ENCODE measurements at places on chromosomes 16 and 17.

DNA sequence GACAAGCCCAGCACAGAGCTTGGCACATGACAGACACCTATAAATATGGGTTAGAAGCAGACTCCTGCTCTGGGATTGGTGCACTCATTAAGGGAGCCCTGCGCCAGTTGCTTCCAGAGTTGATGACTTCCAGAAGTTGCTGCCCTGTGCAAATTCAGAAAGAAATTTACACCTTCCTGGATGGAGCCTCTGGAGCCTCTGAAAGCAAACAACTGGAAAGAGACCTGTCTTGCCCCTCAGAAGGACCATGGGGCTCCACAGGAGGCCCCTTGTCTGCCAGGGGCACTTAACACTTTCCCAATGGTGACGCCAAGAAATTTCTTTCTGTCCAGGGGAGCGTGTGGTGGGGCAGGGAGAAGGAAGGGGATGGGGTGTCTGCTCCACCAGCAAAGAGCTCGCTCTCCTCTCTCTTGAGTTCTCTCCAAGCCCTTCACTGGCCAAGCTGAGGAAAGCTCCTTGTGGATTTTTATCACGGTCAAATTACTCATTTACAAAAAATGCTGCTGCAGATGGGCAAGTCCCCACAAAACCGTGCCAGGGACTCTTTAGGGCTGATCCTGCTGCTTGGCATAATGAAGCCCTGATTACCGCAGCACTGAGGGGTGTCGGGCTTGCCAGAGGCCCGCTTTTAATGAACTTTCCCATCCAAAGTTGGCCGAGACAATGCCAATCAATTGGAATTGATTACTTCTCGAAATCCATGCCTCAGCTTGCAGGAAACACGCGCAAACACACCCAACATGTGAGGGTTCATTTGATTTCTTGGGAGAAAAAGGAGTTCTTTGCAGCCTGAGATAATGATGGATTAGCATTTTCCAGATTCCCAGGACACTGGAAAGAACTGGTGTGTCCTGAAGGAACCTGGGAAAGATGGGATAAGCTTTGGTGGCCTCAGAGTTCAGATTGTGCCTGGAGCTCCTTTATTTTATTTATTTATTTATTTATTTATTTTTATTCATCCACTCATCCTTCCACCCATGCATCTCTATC lies 583.6 kb upstream of the CDH5 start:
- DNase-seq: no peak

DNA sequence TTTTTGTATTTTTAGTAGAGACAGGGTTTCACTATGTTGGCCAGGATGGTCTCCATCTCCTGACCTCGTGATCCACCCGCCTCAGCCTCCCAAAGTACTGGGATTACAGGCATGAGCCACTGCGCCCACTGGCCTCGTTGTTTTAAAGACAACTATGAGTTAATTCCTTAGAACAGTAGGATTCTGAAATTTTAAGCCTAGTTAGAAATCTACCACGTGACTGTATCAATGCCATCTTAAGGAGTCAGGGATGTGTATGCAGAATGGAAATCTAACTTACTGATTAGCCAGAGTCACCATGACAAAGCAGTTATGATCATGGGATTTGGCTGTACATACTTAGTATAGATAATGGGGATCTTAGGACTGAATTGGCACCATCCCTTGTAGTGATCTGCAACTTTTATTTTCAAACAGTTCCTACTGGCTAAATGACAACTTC lies 2.8 kb downstream of the CEP20 start:
- DNase-seq: no peak

DNA sequence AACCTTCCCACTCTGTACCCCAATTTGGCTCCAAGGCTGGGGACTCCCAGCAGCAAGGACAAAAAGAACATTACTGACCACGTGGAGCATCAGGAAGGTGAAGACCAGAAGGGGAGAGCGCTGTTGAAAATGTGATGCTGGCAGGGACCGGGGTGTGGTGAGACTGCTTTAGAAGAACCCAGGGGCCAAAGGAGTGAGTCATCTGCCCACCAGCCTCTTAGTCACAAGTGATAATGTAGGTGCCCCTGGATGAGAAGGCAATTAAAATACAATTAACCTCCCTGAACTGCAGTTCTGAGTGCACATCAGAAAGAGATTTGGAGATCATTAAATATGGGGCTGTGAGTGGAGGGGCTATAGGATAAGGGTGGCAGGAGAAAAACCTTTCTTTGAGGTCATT lies 366.6 kb upstream of the CCL2 start:
- DNase-seq: no peak

DNA sequence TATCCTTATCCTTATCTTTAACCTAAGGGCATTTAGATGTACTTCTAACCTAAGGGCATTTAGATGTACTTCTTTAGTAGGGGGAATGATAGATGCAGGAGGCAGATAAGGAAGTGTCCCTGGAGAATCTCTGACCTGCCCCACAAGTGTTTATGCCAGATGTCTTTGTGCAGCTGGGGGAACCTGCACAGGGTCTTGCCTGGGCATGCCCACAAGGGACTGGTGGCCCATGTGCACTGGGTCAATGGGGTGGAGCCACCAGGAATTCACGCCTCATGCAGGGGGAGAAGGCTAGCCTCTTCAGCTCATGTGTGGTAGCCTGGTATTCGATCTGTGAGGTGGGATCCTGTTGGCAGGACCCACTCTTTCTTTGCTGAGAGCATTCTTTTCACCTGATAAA lies 38.0 kb downstream of the CA10 start:
- no peak for DNase-seq

DNA sequence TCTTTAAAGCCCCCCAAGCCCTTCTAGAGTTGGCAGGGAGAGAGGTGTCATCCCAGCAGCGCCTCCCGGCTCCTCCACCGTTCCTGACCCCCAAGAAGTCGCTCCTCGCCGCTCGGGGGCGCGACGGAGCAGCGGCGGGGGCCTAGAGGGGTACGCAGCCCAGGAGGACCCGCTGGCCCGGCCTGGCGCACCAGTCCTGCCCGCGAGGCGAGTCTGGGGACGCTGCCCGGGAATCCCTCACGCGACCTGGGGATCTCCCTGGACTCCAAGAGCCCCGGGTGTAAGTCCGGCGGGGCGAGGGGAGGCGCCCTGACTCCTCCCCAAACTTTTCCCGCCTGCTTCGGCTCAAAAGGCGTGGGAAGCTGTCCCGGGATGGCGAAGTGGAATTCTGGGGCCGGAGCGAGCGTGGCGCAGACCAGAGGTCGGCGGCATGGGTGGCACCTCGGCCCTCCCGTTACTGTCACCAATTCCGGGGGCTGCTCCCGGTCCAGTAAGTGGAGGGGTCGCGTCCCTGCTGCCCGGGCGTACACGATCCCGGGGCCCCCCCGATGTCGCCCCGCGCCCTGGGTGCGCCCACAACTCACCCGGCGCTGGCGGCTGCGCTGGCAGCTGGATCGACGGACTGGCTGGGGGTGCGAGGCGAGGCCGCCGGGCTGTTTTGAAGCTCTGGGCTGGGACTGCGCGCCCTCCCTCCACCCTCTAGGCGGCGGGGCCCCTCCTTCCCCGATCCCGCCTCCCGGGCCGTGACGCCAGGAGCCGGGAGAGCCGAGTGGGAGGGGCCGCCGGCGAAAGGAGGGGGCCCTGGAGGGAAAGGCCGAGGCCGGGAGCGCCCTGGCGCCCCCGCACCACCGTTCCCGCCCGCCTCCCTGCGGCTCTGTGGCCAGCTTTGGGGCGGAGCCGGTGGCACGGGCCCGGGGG lies at the start of gene EMP2:
Gene EMP2, minus strand, starts transcription at position 634 of the 918 bp plus-strand sequence. CDS start 32,981 bp downstream, outside the sequence.
- no peak for DNase-seq

DNA sequence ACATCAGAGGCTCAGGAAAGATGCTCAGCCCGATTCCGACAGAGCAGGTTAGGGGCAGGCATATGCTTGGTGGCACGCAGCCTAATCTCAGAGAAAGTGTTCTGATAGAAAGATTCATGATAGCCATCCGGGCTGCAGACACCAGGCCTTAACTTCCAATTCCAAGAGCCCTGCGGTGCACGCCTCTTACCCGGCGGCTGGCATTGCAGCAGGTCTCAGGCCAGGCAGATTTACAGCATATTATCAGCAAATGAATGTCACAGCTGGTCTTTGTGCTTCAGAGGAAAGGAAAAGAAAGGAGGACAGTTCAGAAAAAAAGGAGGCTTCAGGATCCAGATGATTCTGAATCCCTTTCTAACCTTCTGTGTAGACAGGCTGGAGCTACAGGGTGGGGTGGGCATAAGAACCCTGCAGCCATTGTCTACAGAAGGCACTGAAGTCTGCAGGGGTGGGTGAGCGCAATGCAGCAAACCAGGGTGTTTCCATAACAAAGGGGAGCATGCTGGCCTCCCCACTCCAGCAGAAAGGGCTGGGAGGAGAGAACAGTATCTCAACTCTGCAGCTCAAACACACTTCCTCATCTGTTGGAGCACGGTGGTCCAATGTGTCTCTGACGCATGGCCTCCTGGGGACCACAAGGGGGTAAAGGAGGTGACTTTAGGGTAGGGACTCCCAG lies 277.4 kb upstream of the XYLT1 start:
- DNase-seq: no peak

GRCh38 chr17:67211742-67212141 lies 33.3 kb downstream of the HELZ start:
- no peak for DNase-seq

DNA sequence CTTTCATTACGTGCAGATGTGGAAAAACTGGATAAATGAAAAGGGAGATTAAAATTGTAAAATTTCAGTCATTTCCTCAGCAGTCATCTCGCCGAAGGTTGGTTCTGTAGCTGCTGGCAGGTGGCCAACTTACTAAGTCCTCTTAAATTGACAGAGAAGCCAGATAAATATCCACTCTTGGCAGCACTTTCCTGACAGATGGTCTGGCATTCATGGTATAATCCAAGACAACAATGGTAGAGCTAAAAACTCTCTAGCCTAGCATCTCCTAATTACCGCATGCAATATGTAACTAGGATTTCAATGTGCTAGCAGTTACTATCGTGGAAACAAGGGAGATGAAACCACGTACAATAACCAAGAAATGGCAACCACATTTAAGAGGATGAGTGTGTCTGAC lies 306.3 kb downstream of the CNTNAP4 start:
- DNase-seq: no peak

DNA sequence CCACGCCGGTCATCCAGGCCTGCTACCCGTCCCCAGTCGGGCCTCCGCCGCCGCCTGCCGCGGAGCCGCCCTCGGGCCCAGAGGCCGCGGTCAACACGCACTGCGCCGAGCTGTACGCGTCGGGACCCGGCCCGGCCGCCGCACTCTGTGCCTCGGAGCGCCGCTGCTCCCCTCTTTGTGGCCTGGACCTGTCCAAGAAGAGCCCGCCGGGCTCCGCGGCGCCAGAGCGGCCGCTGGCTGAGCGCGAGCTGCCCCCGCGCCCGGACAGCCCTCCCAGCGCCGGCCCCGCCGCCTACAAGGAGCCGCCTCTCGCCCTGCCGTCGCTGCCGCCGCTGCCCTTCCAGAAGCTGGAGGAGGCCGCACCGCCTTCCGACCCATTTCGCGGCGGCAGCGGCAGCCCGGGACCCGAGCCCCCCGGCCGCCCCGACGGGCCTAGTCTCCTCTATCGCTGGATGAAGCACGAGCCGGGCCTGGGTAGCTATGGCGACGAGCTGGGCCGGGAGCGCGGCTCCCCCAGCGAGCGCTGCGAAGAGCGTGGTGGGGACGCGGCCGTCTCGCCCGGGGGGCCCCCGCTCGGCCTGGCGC lies 2.4 kb downstream of the HIC1 start:
- no peak for DNase-seq

- no peak for DNase-seq
These were observed 28.4 kb upstream of the ZNF423 start for GRCh38 chr16:49884033-49885015.

DNA sequence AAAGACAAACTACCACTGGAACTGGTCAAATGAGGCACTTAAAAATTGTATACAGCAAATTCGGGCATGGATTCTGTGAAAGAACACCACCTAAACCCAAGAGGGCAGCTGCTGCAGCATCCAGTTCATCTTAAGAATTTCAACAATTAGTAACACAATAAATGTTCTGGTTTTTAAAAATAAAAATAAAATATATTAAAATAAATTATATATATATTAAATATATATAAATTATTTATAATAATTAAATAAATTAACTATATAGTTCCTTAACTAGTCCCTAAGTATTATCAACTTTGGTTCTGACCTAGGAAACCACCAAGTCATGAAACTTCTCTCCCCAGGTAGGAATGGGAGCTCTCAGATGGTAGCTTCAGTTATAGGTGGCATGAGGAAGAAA lies 13.4 kb upstream of the RFFL start:
- DNase-seq: no peak

- no peak for DNase-seq
These were observed 109.5 kb upstream of the NLRP1 start for GRCh38 chr17:5693821-5694220.

DNA sequence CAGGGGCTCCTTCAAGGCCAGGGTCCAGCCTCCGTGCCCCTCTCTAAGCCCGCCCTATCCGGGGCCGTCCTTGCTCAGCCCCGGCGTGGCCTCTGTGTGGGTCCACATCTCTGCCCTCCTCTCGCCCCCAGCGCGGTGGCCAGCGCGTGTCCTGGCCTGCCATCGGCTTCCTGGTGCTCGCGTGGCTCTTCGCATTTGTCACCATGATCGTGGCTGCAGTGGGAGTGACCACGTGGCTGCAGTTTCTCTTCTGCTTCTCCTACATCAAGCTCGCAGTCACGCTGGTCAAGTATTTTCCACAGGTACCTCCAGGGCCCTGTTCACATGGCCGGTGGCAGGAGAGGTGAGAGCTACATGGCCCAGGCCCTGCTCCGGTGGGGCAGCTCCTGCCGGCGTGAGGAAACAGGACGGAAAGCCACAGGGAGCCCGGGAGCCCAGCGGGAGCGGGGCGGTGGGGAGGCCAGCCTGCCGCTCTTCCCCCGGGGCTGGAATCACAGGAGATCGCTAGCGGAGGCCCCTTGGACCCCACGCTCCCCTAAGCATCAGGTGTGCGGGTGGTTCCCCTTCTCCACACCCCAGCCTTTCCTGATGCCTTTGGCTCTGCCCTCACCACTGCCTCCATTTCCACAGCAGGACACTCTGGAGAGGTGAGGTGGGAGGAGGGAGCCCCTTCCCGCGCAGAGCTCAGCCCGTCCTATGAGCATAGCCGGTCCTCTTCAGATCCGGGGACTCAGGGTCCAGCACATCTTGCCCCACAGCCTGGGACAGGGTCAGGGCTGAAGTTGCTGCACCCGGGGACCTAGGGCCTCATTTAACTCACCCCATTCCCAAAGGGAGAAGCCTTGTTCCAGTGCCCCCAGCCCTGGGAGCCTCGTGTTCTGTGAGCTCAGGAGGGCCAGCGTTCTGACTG lies 10.2 kb downstream of the TAX1BP3 start:
- no peak for DNase-seq

DNA sequence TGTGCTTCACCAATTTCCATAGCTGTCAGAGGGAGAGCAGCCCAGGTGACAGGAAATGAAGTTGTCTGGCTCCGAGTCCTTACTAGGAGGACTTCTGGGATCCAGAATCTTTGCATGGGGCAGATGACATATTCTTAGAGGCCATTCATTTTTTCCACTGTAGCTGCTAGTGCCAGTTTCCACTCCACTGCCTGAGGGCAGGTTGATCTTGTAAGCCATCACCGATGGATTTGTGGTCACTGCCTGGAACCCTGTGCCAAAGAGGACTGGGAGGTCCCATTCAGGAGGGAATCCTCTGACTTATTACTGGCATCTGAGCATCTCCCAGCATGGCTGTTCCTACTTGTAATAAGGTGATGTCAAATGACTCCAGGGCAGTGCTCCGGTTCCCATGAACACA lies 144.1 kb upstream of the KCNJ18 start:
- no peak for DNase-seq

GRCh38 chr16:82671741-82672140 lies 45.0 kb downstream of the CDH13 start:
- DNase-seq: peak; percentile 22

Data from stimulated activated CD8-positive, alpha-beta memory T cell treated with anti-CD3 and anti-CD28 coated beads, Interleukin-7, amount 100 ng/mL, for 1 hour (primary cell).